T-cell (primary cell): ENCODE measurements at places on chromosomes 5 and 9.

DNA sequence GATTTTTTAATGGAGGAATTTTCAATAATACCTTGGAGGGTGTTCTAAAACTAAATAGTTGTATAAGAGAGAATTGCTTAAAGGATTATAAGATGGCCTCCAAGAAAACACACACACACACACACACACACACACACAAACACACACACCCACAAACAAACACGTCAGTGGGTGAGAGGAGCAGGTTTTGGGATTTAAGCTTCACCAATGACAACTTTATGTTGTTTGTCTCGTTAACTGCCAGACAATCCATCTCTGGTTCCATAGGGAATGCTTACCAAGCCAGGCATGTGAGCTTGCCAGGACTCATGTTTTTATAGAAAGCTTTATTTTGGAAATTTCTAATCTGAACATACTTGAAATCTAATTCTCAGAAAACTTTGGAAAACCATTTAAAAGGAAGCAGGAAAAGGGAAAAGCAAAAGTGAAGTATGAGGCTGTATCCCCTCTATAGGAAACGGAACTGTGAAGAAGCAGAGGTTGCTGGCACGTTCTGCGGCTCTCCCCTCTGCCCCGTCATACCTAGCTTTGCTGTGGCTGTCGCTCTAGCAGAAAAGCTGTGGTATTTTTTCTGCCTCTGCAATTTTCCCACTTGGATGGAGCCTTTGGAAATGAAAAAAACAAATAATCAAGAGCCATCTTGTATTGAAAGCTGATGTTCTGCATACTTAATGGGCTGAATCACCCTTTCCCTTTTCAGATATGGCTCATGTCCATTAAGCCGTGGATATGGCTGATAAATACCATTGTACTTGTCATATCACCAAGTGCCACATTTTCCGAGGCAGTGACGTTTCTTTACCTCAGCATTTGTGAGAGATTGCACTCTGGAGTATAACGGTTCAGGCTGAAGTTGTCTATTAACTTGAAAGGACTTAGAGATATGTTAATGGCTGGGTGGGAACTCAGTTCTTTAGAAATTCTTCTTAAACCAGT, 112.7 kb downstream of the NTRK2 start:
- DNase-seq, result no peak

DNA sequence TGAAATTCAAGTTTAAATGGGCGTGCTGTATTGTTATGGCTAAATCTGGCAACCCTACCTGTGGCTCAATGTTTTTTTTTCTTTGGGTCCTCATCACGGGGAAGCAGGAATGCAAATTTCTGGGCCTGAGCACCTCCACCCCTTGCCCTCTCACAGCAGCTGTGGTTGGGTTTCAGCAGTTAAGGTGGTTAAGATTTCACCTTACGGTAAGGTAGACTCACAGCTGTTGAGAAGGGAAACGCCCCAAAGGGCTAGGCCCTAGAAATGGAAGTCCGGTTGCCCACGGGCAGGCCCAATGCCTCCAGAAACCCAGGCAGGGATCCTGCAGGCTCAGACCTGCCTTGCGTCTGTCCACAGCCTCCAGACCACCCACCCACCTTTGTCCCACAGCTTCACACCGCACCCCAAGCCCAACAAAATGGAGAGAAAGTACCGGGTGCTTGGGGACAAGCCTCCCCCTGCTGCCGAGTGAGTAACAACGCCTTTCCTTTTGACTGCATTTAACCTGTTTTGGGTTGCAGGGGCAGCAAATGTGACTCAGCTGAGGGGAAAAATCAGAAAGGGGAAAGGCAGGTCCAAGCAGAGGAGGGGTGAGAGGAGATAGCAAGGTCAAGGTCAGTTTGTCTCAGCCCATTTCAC, 48.1 kb upstream of the TDRD7 start:
- no peak for DNase-seq

- no peak for DNase-seq
Measured at GRCh38 chr5:149380466-149381121, 1.5 kb upstream of the IL17B start.

DNA sequence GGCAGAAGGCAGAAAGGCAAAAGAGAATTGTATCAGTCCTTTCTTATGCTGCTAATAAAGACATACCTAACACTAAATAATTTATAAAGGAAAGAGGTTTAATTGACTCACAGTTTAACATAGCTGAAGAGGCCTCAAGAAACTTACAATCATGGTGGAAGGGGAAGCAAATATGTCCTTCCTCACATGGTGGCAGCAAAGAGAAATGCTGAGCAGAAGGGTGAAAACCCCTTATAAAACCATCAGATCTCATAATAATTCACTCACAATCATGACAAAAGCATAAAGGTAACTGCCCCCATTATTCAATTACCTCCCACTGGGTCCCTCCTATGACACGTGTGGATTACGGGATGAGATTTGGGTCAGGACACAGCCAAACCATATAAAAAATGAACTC, 312.5 kb upstream of the PTGER4 start:
- no peak for DNase-seq

- DNase-seq, result no peak
Measured at GRCh38 chr5:112059579-112060135, 302.7 kb upstream of the NREP start.

DNA sequence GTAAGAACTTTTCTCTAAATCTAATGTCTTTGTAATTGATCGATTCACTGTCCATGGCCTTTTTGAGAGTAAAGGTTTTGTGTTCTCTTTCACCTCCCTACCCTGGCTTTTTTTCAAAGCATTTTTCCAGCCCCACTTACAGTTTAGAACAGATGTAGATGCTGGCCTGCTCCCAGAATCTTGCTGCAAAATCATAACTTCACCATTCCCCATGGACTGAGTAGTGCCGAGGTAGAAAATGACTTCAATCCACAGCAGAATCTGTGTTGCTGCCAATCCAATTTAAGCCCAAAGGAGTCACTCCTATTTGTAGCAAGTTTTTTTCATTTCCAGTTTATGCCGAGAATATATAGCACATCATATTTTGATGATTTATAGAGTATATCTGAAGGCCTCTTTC, 46.5 kb upstream of the CEMIP2 start:
- DNase-seq, result no peak

DNA sequence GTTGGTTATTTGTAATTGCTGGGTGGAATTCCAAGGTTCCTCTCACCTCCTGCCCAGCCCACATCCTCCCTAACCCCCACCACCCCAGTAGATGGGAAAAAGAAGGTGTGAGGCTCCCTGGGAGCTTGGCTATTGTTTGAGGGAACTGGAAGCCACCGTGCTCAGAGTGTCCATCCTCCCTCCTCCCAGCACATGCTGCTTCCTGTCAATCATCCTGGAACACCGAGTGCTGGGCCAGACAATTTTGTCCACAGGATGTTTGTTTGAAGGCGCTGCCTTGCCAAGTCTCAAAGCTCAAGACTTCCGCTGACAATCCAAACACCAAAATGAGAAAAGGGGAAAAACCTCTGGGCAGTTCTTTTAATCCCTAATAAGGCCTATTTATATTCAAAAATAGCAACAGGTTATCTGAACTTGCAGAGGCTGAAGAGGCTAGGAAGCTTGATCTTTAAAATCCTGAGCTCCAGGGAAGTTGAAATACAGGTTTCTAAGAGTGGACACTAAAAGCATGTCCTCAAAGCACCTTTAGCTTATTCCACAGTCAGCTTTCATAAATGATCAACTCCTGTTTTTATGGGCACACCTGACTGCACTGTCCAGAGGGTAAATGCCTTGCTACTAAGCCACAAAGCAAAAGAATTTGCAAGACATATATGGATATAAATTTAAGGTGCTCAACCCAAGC, 286.7 kb downstream of the NFIB start:
- no peak for DNase-seq

- DNase-seq, result no peak
Measured at GRCh38 chr9:33703430-33704102, 91.8 kb upstream of the PRSS3 start.

DNA sequence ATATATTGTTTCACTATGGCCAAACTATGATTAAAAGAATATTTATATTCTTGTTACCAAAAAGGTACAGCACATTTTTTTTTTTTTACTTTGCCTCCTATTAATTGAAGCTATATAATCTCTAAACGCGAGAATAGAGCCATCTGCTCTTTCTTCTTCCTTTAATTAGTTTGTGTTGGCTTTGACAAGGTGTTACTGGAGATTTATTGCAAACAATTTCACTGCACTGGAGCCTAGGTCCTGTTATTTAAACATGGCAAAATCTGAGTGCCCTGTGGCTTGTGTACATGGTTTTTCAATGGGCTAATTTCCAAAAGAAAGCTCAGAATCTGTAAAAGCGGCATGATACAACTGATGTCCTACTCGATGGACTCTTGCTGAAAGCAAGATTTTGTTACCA, 40.8 kb upstream of the GABRG2 start:
- no peak for DNase-seq

DNA sequence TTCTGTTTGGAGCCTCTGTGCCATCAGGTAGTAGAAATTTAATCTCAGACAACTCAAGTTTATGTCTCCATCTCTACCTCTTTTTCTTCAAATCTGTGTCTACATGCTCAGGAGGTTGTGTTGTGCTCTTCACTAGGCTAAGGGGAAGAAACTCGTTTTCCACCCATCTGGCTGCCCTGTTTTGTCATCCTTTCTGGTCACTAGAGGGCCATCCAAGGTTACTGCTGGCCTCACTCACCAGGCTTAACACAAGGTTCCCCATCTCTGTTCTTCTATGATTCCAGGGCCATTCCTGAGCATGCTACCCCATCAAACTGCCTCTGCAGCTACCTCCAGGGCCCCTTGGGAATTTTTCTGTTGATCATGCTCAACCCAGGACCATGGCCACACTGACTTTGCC, 213.3 kb upstream of the FBXL7 start:
- no peak for DNase-seq

GRCh38 chr5:172681421-172681820, 40.4 kb downstream of the NEURL1B start:
- DNase-seq, result no peak

GRCh38 chr5:53820119-53820801, 259.8 kb downstream of the NDUFS4 start:
- no peak for DNase-seq

GRCh38 chr9:74369844-74370243, 127.3 kb upstream of the RORB start:
- DNase-seq, result no peak

- no peak for DNase-seq
Measured at GRCh38 chr5:34467436-34467835, 188.7 kb upstream of the RAI14 start.

DNA sequence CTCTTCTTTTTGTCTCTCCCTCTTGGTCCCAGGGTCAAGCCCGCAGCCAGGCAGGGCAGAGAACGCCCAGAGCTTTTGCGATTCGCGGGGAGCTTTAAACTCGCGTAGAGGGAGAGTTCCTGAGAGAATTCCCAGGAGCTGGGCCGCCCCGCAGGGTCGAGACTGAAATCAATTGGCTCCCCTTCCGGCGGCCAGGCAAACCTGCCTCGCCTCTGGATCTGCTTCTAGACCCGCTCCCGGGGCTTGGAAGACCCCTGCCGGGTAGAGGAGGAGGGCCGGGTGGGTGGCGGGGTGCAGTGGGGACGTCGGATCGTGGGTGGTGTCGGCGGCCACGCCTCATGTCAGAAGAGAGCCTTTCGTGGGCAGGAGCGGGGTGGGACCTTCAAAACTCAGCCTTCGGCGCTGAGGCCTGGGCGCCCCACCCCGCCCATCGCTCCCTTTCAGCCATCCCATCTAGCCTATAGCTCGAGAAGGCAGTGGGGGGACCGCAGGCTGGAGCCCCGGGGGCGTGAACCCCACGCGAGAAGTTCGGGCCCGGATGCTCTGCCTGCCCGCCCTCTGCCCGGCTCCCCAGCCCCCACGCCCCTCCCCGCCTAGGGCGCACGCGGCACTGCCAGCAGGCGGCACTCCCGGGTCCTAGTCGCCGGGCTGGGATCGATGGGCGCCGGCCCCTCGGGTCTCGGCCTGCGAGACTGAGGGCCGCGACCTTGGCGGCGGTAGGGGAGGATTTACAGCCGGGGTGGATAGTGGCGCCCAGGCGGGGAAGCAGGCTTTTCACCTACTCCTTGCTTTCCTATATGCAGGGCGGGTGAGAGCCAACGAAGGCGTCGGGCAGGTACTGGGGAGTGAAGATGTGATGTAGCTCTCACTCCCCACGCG, 6.1 kb downstream of the PRDM6 start:
- no peak for DNase-seq

DNA sequence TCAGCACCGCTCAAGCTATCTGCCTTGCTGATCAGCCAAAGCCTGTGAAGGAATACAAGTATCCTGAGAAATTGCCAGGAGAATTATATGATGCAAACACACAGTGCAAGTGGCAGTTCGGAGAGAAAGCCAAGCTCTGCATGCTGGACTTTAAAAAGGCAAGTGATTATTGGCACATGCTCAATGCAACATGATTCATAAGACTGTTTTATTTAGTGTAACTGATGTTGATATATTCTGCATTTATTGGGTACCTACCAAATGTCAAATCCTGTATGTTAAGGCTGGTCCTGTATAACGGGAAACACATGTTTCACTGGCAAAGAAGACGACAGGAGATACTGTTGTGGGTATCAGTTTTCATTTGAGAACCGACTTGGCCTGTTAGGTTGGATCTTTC, 69.0 kb downstream of the ADAMTS16 start:
- no peak for DNase-seq

DNA sequence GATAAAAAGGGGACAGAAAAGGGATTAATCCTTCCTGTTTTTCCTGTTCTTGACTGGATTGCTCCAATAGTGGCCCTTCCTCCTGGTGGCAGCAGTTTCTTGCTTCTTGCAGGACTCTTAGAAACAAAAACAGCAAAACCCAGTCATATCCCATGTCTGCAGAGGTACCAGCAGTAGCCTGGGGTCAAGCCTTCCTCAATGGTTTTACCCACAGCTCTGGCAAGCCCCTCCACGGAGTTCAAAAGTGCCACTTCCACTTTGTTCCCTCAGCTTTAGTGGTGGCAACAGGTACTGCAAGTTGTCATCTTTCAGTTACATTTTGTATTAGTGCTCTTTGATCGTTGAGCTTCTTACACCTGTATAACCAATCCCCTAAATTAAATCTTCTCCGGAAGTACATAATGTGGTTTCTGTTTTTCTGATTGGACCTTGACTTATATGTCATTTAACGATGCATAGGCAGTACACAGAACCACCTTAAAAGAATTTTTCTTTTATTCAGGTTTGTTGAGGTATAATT, 8.7 kb upstream of the RANBP6 start:
- DNase-seq, result no peak

- DNase-seq, result no peak
Measured at GRCh38 chr5:172428224-172429166, 25.8 kb downstream of the SH3PXD2B start.

DNA sequence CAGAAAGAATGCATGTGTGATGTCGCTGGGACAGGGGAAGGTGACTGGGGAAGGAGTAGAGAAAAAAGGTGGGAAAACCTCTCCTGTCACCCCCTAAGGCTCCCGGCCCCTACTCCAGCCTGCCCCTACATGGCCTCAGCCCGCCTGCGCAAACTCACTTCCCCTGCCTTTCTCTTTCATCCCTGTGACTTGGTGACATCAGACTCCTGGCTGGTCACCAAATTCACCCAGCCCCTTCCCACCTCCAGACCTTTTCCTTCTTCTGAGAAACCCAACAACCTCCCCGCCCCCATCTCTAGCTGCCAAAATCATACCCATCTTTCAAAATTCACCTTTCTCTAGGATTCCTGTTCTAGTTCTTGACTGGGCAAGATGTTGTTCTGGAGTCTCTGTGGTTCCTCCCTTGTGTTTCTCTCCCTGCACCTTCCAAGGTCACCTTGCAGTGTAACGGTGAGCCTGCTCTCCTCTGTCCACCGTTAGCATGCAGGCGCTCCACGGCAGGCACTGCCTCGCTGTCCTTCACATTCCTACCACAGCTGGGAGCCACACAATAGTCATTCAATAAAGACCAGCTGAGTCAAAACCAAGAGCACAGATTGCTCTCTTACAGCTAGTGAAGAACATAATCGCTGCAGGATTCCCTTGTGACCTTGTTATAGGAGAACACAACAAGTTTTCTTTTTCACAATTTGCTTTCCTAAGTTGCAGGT, 134.5 kb downstream of the FANCC start:
- DNase-seq, result no peak

GRCh38 chr5:134758504-134759341, at the start of gene DDX46:
Gene DDX46 (plus strand): TSS chr5:134758779. CDS start chr5:134758939, 160 bp downstream.
- peak; percentile 85 for DNase-seq
